GM23248 (cell line): ENCODE measurements at places on chromosomes 6 and 20. TPM values are rescaled to one million over a fixed set of nuclear protein-coding genes. Genes with fewer than 3 reads are reported as not detected.

DNA sequence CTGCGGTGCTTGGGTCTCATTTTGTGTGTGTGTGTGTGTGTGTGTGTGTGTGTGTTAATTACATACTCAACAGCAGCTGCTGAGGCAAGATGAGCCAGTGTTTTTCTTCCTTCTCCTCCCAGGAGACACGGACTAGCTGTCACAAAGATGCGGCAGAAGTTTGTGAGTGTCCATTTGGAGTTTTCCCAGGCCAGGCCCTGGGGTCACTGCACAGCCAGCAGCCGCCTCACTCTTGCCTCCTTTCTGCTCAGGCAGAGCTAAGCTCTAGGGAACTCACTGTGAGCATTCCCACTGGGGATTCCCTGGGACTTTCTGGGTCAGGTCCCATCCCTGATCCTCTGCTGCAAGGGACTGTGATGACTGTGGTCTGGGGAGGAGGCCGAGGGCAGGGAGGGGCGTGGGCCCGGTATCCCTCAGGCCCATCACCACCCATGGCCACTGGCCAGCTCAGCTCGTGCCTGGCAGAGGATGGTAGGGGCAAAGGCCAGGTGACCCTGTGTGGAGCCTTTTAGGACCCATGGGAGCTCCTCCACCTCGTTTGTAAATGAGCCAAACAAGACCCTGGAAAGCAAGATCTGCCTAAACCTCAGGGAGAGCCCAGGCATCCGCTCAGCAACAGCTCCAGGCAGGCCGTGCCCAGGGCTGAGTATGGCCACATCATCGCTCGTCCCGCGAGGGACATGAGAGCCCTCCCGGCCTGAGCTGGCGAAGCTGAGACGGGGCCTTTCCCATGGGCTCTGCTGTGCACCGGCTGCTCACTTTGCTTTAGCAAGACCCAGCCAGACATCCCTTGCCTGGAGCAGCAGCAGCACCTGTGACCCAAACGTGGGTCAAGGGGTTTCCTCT lies 102.0 kb downstream of the PSMB1 start:
- DNase-seq: no peak

GCNT2 gene
- polyA plus RNA-seq: 0.06 TPM in 1 of 2 replicates, not detected in the other

DNA sequence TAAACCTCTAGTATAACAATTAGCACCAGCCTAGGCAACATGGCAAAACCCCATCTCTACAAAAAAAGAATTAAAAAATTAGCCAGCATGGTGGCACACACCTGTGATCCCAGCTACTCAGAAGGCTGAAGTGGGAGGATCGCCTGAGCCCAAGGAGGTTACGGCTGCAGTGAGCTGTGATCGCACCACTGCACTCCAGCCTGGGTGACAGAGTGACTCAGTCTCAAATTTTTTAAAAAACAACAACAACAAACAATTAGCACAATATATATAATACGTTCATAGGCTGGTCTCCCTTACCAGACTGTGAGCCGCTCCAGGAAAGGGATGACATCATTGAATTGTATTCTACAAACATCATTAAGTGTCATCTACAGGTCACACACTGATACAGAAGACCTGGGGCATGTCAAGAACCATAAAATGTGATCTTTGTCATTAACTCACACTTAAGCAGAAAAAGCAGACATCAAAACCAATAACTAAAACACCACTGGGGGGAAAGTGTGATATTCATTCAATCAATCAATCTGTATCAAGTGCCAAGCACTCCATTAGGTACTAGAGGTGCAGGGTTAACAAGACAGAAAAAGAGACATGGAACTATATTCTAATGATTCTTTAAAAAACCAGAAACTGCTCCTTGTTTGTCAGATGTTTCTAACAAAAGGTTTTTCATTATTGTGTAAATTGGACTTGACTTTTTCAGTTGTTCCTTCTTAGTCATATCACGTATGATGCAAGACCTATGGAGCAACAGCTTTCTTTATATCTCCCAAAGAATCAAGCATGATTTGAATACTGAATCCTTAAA lies 17.8 kb downstream of the MAP3K5 start:
- peak; percentile 79 for DNase-seq

DNA sequence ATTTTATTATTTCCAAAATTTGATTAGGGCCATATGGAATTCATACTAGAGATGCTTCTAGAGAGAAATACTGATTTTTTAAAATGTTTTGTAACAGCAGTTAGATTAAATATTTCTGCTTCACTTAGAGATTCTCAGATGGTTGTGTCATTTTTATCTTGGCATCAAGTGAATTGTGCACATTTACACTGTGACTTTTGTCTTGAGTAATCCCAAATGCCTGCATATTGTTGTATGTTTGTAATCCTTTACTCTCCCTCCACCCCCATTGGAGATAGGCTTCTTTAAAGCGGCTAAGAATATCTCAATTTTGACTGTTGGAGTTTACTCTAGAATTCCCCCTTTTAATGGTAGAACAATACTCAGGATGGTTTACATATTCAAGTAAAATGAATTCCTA lies 19.0 kb downstream of the STX16 start:
- peak; percentile 72 for DNase-seq

INSM1 gene
- polyA plus RNA-seq: not detected in 2 replicates

DNA sequence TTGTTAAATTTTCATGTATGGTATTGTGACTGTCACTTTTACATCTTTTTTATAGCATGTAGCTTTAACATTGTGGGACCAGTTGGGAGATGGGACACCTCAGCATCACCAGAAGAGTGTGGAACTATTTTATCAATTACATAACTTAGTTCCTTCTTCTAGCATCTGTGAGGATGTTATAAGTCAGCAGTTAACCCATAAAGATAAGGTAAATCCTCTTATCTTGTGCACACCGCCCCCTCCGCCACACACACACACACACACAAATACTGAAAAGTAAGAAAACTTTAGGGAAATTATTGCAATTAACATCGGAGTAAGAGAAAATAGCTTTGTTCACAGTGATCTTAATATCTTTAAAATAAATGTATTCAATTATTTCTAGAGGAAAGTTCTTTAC lies 60.9 kb downstream of the PGM3 start:
- no peak for DNase-seq

CD109 gene
- polyA plus RNA-seq: 31.1 and 31.3 TPM in 2 replicates

GRCh38 chr6:125529061-125529460 lies 220.4 kb upstream of the HEY2 start:
- no peak for DNase-seq

CALHM4 gene
- polyA plus RNA-seq: not detected in 2 replicates

- DNase-seq: no peak
Observed at GRCh38 chr20:16601047-16601446, 27.8 kb upstream of the KIF16B start.

CRISP2 gene
- not detected in 2 replicates for polyA plus RNA-seq

GRCh38 chr6:105302617-105303128 lies 100.2 kb downstream of the PREP start:
- no peak for DNase-seq

RBPJL gene
- polyA plus RNA-seq: not detected in 2 replicates

PABPC1L gene
- polyA plus RNA-seq: 7.8 and 10.4 TPM in 2 replicates

SLC22A3 gene
- not detected in 2 replicates for polyA plus RNA-seq

DNA sequence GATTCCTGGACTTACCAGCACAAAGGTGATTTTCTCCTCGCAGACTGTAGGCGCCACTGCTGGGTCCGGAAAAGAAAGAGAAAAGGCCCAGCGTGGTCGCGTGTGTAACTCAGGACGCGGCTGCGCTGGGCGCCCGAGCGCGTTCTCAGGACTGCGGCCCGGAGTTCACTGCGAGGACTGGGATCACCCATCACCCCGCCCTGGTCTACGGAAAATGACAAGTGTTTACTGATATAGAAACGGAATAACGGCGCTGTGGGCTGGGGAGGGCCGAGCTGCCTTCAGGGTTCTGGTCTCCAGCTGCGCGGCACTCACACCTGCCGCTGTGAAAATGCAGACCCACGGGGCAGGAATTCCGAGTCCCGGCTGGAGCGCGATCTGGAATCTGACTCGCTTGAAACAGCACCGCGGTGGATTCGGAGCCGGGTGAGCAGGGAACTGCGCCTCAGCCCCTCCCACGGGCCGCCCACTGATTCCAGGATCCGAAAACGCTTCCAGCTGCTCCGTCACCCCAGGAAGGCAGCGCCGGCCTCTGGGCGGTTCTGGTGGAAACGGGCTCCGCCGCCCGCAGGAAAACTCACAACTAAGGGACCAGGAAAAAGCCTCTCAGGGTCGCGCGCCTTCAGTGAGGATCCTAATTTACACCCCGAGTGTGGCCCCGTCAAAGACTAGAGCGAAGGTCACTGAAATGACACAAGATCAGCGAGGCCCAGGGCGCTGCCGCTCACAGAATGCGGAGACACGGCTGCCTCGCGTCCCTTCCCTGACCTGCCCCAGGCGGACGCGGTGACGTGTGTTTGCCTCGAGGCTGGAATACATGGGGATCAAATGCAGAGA lies 34.5 kb downstream of the HLA-A start:
- peak; percentile 92 for DNase-seq

BPIFB4 gene
- not detected in 2 replicates for polyA plus RNA-seq

DNA sequence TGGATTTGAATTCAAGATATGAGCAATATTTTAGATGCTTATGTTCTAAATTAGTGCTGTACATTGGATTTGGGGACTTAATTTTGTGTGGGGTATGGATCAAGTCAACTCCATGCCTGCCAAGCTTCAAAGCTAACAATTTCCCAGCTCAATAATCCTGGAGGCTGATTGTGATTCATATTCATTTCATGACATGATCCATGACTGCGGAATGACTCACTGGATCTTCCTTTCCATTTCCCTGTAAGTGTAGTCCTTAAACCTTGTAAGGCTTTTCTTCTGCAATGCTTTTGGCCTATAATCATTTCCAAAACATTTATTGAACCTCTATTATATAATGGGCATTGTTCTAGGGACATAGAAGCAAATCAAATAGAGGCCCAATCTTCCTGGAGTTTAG lies 44.7 kb upstream of the CCN2 start:
- DNase-seq: peak; percentile 93

- DNase-seq: no peak
Observed at GRCh38 chr20:64041040-64041780, 5.2 kb downstream of the C20orf204 start.

SAMD3 gene
- 0.73 and 1.2 TPM in 2 replicates for polyA plus RNA-seq

CYP39A1 gene
- polyA plus RNA-seq: 0.08 and 0.46 TPM in 2 replicates

EPPIN gene
- polyA plus RNA-seq: not detected in 2 replicates

GRCh38 chr6:113824411-113824810 lies 32.7 kb upstream of the MARCKS start:
- DNase-seq: no peak

GRCh38 chr6:53417141-53417540 lies 68.4 kb upstream of the ELOVL5 start:
- DNase-seq: no peak
